ENCODE measurements at places on chromosomes 4 and X.
A peak's percentile ranks its signal among the peaks of the same experiment; 100 is the strongest.

DNA sequence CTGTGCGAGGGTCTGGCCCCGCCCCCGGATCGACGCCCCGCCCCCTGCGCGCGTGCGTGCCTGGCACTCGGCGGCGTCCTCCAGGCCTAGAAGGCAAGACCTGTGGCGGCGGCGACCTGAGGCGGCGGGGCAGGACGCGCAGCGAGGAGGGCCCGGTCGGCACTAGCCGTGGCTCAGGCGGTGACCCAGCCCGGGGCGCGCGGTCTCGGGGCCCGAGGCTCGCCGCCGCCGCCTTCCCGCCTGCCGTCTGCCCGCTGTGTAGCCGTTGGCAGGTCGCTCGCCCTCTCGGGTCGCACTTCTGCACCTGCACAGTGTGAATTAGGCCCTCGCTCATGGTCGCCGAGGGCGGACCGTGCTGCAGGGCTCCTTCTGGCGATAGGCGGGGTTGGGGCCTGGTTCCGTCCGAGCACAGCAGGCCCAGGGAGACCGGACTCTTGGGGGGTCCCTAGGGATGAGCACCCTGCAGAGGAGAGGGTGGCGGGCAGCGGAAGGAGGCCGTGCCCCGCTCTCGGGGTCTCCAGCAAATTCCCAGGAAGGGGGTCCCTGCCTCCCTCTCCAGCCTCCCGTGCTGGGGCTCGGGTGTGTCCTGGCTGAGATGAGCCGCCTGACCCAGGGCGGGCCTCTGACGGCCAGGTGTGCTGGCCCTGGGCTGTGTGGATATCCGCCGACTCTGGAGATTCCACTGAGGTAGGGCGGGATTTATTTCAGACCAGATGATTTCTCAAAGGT, 557 bp upstream of the FAM53A start:
- DNase-seq = no peak

DNA sequence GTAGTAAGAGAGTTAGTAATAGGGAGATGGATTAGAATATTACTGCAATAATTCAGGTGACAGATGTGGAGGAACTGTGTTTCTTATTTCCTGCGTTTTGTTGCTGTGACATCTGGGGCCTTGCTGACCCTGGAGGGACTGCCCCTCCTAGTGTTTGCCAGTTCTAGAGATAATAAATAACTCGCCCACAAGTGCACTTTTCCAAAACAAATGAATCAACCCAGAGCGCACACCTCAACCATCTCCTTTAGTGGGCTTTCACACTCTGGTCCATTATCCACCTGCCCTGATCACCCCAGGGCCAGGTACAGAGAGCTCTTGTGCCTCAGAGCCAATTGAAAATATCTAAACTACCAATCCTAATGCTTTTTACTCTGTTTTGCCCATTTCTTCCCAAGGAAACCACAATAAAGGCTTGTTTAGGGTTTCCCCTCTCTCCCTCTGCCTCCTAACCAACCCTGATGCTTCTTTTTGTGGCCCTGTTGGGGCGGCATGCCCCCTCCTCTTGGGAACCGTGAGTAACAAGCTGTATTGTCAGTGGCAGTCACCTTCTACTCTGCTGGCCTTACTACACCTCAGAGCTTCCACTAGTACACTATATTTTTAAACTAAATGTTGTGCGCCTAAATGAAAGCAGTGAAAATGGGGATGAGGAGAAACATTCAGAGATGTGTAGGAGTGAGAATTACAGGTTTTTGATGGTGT, 270.5 kb downstream of the TENM3 start:
- no peak for DNase-seq

DNA sequence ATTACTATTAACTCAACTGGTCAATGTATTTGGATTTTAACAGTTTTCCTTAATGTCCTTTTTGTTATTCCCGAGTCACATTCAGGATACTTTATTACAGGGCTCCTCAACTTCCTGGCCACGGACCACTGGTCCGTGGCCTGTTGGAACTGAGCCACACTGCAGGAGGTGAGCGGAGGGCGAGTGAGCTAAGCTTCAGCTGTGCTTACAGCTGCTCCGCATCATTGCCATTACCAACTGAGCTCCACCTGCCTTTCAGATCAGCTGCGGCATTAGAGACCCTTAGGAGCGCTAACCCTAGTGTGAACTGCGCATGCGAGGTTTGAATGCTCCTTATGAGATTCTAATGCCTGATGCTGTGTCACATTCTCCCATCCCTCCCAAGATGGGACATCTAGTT, 591.7 kb downstream of the CCSER1 start:
- no peak for DNase-seq

GRCh38 chr4:75939890-75940691, 722 bp downstream of the NAAA start:
- peak; percentile 36 for DNase-seq

DNA sequence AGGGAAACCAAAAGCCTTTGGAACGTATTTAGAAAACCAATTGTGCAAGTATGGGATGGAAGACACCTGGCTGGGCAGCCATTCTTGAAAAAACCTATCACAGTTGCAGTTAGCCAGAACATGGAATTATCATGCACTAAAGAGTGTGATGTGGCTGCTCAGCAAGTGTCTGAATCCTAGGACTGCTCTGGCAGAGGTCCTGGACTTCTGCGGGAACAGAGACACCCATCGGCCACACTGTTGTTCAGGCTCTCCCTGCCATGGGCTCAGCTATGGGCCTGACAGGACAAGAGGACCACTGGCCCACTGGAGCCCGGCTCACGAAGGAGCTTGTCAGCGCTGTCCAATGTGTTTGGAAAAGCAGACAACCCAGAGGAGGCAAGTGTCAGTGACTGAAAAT, 115.7 kb upstream of the GPC4 start:
- DNase-seq = no peak

DNA sequence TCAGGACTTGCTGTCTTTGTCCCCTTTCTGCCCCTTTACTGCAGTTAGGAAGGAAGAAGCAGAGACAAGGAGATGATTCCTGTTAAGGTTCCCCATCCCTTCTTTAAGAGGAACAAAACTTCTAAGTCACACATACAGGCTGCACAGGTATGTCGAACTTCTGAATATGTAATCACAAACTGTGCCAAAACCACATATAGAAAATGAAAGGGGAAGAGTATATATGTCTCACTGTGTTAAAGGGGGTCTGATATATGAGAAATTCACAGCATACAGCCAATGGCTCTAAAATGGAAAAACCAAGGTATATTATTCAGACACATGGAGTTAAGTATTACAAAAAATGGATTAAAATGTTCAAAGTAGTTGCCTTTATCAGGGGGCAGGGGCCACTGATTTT, 11.7 kb downstream of the CFAP97 start:
- DNase-seq = no peak

DNA sequence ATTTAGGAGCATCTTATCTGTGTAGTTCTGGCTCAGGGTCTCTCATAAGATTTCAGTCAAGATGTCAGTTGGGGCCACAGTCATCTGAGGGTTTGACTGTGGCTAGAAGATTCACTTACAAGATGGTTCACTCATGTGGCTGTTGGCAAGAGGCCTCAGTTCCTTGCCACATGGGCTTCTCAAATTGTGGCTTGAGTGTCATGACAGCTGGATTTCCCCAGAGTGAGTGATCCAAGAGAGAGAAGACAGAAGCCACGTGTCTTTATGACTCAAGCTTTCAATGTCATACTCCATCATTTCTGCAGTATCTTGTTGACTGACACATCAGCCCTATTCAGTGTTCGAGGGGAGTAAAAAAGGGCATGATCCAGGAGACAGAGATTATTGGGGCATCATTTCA, 131.3 kb upstream of the AP1S2 start:
- no peak for DNase-seq

DNA sequence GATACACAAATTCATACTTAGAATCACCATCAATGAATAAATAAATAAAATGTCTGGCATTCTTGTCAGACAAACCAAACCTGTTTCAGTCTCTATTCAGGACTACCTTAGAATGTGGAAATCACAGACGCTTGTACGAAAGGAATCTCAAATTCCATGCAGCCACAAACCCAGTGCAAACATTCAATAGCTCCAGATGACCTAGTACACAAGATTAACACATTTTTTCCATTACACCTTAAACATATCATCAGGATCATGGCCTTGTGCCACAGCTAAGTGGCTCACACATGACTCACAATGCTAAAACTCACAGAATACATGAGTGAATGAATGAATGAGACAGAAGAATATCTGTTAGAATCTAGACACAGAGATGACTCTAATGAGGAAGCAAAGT, 134.2 kb downstream of the PWWP3B start:
- no peak for DNase-seq

DNA sequence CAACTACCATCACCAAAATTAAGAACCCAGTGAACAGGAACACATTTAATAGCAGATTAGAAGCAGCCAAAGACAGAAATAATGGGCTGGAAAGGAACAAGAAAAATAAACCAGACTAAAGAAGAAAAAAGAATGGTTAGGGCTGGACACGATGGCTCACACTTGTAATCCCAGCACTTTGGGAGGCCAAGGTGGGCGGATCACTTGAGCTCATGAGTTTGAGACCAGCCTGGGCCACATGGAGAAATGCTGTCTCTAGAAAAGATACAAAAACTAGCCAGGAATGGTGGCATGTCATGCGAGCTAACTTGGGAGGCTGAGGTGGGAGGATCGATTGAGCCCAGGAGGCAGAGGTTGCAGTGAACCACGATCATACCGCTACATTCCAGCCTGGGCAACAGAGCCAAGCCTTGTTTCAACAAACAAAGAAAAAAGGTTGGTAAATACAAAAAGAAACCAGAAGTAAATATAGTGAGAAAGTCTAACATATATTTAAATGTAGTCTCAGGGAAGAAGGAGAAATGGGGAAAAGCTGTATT, 102.0 kb downstream of the AFAP1 start:
- DNase-seq = no peak

GRCh38 chrX:11296051-11296450, 2.8 kb downstream of the AMELX start:
- DNase-seq = no peak

DNA sequence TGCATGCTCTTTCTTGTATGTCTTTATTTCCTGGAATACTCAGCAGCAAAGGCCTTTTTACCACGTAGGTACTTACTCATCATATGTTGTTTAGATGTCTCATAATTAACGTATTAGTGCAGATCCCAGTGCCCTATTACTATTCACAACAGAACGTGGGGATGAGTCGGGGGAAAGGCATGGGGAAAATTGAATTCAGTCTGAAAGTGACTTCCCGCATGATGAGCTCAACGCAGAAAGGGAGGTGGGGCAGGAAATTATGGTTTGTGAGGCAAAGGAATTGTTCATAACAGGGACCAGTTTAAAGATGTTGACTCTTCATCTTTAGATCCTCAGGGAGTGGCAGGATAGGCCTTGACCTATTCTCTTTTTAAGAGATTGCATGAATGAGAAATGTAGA, 2.0 kb upstream of the TMPRSS11D start:
- no peak for DNase-seq

GRCh38 chr4:133982533-133983224, 218.9 kb downstream of the PABPC4L start:
- no peak for DNase-seq

GRCh38 chrX:63746278-63746677, 38.7 kb downstream of the ARHGEF9 start:
- no peak for DNase-seq

GRCh38 chr4:56102601-56103000, 153.9 kb downstream of the CEP135 start:
- no peak for DNase-seq

- no peak for DNase-seq
Observed at GRCh38 chrX:103356130-103356798, at the start of gene TCEAL9. TCEAL9 (plus strand) TSS chrX:103356506; CDS start chrX:103357685, 1,179 bp downstream.

DNA sequence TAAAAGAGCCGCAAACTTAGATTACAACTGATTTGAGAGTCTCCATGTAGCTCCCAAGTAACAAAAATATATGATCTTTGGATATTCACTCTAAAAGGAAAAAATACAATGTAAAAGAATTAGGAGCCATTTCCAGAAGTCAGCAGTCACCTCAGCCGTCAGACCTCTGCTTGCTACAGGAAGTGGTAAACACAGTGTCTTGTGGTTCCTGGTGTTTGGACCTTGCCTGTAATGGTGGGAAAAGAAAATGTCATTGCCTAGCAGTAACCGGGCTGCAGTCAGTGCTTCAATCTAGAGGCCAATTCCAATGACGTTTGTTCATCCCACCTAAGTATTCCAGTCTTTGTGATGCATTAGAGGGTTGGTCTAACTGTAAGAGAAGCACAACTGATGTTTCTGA, 28.9 kb upstream of the SMIM31 start:
- DNase-seq = no peak

GRCh38 chr4:57865264-57865663, 755.1 kb upstream of the IGFBP7 start:
- DNase-seq = no peak
